ENCODE measurements at places on chromosomes 5 and 9.

- DNase-seq: no peak
These were observed 21.1 kb downstream of the CARTPT start for GRCh38 chr5:71740015-71740753.

- no peak for DNase-seq
These were observed 64.8 kb downstream of the NSG2 start for GRCh38 chr5:174110310-174110709.

GRCh38 chr5:116347657-116348056, 227.0 kb downstream of the SEMA6A start:
- DNase-seq: no peak

DNA sequence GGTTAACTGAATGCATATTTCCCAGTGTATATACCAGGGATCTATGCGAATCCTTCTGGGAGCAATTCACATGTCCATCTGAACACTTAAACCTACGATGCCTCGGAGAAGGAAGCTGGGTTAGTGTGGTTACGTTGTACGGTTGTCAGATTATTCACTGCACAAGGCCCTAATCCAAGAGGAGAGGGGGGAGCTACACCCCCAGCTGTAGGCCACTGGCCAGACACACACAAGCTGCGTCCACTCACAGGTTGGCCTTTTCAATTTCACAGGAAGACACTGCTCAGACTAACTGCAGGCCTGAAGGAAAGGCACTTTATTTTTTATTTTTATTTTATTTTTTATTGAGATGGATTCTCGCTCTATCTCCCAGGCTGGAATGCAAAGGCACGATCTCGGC, 184.5 kb upstream of the GNA14 start:
- no peak for DNase-seq

DNA sequence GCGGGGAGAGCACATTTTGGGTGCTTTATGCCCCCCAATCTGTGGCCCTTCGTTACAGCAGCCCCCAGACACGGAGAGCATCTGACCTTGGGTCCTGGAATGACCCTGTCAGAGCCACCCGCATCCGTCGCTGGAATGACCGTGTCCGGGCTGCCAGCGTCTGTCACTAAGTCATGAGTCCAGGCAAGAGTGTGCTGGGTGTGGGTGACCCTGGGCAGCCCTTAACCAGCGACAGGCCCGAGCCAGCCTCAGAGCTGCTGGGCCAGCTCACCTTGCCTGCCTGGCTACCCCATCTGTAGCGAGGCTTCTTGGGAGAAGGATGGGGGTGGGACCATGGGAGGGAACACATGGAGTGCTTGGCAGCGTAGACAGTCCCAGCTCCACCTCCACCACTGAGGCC, 46.8 kb upstream of the NOTCH1 start:
- DNase-seq: no peak

GRCh38 chr9:130128733-130129431, 43.3 kb upstream of the NCS1 start:
- DNase-seq: peak; percentile 92

GRCh38 chr5:159510282-159510681, 180.0 kb upstream of the IL12B start:
- no peak for DNase-seq

DNA sequence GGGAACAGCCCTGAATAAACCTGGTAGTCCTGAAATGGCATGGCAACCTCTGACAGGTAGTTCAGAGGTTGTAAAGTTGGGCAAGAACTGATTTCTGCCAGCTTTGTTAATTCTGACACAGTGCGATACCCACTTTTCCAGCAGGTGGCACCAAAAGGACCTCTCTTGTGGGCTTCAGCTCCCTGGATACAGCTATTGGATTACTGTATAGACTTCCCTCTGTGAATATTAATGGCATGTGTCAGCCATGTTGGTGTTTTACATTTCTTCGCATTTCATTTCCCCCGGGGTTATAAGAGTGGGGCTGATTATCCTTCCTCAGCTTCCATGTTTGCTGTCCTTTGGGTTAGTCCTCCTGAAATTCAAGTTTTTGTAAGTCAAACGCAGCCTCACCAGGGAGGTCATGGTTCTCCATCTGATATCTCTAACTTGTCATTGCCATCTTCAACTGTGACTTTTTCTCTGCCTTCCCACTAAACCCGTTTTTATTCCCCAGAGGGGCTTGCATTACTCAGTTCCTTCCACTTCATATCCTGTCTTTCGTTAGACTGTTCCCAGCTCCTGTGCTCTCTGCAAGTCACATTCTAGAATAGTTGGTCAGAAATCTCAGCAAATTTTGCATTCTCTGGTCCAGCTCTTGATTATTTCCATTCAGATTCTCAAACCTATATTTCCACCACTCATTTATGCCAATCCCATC, 135.6 kb downstream of the LIFR start:
- DNase-seq: peak; percentile 37

DNA sequence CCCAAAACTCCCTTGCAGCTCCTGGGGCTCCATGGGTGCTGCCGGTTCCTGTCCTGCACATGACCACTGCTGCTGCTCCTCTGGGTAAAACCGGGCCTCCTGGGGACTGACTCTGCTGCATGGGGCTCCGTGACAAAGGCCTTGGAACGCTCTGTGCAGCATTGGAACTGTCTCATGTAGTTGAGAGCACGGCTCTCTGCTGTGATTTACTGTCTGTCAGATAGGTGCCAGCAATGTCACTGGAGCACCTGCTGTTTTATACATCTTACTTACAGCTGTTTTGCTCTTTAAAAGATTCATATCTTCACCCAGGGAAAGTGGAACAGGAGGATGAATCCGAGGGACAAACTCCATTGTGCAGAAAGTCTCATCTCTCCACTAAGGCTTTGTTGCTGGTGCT, 138.1 kb downstream of the YIPF5 start:
- DNase-seq: no peak

GRCh38 chr5:89053547-89053946, 170.6 kb upstream of the MEF2C start:
- DNase-seq: no peak
